C1 segment of cervical spinal cord (tissue), 14 donors: ENCODE measurements at places on chromosomes 7 and 10.
A peak's percentile ranks its signal among the peaks of the same experiment; 100 is the strongest.

DNA sequence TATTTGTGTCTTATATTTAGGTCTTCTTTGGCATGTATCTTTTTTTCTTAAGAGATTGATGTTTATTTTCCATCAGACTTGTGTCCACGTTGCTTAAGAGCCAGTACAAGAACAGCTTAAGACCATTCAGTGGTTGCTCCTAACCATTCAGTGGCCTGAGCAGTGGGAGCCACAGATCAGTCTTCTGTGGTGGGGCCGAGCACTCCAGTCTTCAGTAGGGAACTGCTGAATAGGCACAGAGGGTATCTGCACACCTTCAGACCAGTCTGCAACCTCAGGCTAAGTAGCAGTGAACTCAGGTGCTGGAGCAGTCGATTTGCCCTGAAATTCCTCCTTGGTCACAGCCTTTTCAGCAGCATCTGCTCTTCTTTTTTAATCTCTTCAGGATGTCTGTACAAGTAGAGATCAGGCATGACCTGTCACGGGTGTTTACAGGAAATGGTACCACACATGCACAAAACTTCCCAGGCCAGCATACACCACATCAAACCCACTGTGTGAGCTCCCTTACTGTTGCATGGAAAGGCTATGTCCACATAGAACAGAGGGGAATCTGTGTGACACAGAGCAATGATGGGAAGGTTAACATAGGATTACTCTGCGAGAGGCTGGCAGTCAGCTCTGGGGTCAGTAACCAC, 51.5 kb downstream of the FAM107B start:
- no peak for DNase-seq

DNA sequence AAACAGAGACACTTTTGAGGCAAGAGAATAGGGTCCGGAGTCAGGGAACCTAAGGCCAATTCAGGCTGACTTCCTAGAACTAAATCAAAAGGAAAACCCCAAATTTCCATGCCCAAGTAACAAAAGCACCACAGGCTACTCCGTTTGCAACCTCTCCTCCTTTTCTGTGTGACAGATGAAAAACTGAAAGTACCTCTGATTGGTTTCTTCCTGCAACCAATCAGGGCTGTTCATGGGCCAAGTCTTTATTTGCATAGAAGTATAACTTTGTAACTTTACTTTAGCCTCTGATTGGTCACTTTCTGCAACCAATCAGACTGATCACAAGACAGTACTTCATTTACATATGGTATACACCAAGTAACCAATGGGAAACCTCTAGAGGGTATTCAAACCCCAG, 239.9 kb upstream of the KCND2 start:
- DNase-seq: no peak

DNA sequence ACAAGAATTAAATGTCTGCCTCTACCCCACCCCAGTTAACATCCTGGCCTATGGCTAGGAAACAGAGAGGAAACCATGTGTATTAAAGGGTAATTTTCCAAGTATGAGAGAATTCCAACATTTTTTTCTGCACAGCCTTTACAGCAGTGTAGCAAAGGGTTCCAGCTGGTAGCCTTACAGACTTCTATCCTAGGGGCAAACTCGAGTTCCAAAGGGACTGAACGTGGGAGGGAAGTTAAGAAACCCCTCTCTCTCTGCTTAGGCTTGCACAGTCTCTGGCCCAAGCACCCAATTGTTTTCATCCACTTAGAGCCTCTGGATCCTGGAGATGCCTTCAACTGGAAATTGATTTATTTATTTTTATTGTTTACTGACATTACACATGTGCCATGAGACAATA, 60.3 kb downstream of the SLC16A12 start:
- no peak for DNase-seq

- DNase-seq: no peak
Measured at GRCh38 chr10:71395621-71396020, 1.1 kb upstream of the CDH23 start.

DNA sequence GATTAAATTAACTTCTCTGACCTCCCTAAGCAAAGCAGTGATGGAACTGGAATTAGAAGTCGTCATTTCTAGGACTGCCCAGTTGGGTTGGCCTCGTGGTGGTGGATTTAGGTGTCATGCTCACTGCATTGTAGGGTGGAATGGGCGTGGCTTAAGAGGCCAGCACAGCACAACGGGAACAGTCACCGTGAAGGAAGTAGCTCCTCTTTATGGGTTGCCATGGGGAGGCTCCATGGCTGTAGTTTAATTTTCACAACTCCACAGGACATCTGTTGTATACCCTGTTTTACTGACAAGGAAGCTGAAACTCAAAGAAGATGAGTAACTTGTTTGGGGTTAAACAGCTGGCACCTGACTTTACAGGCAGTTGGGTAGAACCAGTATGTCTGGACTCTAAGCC, 208.3 kb downstream of the CELF2 start:
- DNase-seq: no peak

- DNase-seq: no peak
Measured at GRCh38 chr7:139675127-139676125, 102.4 kb downstream of the HIPK2 start.

- no peak for DNase-seq
Measured at GRCh38 chr10:30111340-30112022, 52.1 kb upstream of the JCAD start.

DNA sequence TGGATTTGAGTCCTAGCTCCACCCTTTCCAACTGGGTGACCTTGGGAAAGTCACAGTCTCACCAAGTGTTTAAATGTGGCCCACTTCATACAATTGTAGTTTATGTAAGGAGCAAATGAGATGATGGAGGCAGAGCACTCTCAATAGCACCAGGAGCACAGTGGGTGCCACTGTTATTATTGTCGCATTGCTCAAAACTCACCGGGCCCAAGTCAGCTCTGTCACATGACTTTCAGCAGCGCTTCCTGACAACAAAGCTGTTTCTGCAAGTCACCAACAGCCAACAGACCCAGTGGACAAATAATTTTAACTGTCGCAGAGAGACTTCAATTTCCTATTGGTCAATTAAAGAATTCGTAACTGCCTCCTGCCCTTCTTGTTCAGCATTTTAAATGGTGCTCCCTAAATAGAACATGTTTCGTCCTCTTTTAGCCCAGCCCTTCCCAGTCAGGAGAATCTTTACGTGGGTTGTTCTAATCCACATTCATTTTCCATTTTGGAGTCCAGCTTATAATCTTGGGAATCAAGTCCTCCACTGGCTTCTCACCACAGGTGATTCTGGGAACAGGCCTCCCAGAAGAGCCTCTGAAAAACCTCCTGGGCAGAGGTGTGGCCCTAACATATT, 415.6 kb upstream of the NPVF start:
- no peak for DNase-seq

- peak; percentile 24 for DNase-seq
Measured at GRCh38 chr7:92717993-92718716, 118.2 kb downstream of the CDK6 start.

DNA sequence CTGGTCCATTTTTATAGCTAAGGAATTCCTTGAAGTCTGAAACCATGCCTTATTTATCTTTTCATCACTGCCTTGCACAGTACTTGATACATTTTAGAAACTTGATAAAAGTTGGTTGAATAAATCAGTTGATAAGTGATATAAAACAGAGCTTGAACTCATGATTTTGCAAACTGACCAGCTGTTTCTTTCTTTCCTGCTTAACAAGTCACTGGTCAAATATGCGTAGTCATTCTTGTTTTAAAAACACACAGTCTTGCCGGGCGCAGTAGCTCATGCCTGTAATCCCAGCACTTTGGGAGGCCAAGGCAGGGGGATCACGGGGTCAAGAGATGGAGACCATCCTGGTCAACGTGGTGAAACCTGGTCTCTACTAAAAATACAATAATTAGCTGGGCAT, 6.3 kb downstream of the TPST1 start:
- DNase-seq: no peak

- DNase-seq: no peak
Measured at GRCh38 chr7:2001601-2002442, 230.9 kb downstream of the MAD1L1 start.

DNA sequence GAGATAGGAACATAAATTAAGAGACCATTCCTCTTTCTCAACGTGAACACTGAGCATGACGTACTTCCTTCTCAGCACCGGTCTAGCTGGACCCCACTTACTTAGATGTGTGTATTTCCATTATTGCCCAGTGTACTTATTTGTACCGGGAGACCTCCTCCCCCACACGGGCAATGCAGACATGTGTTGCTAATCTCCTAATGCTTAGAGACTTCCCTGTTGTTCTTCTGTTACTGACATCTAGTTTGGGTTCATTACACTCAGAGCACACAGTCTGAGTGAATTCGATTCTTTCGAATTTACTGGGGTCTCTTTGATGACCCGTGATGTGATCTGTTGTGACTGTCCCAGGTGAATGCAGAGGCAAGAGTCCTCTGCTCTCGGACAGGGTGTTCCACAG, 260.0 kb downstream of the MAD1L1 start:
- DNase-seq: no peak

DNA sequence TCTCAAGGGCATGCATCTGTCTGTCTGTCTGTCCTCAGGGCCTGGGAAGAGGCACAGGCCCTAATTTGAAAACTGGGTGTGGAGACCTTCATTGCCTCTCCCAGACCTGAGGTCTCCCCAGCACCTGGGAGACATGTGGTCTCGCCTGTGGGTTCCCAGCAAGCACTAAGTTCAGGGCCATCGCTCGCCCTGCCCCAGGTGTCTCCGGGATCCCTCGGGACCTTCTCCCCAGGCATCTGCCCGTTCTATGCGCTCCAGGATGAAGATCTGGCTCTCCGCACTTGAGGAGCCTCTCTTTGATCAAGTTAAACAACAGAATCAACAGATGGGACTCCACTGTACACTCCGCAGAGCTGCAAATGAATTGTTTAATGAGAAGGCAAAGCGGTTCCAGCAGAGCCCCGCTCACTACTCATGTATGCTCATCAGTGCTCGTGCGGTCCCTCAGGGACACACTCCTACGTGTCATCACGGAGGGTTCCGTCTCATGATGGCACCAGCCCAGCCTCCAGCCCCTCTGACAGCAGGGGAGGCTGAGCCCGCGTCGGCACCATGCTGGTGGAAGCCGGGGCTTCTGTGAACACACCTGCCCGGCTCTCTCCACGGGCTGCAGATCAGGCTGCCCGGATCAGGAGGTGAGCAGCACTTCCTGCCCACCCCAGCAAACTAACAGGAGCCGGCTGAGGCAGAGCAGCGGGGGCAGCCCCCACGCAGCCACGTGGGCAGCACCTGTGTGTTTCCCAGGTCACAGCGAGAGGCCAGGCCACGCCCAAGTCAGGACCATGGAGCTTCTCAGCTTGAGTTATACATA, 132.8 kb downstream of the TCERG1L start:
- no peak for DNase-seq

DNA sequence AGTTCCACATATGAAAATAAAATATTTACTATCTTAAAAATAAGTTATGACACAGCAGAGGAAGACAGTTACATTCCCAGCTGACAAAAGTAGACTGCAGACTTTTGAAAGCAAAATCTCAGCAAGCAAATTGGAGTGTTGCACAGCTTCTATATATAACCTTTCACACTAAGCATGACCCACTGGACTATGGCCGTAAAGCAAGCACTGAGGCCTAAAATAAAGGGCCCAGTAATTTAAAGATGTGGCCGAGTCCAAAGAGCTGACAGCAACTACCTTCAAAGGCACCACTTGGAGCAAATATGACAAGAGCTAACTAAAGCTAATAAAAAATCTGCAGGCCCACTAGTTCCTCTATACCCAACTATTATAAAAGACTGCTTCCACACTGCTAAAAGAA, 6.5 kb downstream of the GDI2 start:
- no peak for DNase-seq

DNA sequence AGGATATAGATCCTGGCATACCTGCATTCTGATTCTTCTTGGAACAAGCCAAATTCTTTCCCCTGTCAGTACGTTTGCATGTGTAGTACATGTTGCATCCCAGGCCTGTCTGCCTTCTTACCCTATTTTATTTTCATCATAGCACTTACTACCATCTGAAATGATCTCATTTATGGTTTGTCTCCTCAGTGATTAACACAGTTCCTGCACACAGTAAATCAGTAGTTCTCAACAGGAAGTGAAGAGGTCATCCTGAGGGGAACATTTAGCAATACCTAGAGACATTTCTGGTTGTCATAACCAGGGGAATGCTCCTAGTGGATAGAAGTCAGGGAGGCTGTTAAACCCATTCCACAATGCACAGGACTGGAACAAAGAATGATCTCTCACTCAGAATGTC, 38.2 kb upstream of the SLC26A4 start:
- no peak for DNase-seq

DNA sequence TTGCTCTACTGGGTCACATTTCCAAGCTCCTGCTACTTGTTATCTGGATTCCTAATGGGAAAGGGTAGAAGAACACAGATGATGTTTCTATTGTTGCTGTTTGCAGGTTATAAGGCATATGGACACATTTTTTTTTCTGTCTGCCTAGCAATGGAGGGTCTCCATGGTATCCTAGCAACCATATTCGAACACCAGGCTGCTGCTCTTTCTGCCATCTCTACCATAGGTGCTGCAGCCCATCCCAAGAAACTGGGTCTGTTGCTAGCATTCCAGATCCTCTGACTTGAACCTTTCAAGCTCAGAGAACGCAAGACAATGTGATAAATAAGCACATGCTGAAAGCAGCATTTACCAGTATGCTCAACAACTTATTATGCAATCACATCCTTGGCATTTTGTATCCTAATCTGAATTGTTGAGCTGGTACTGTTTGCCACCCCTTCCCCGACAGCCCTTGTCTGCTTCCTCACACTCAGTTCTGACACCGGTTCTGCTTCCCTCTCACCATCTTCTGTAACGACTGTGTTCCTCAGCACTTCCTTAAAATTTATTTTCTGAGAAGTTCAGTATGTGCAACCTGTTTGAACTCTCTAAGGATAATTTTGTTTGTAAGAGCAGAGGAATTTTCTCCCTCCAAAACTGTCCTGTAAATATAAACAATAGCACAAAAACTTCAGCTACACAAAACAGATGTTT, 6.2 kb downstream of the PRKG1 start:
- no peak for DNase-seq

DNA sequence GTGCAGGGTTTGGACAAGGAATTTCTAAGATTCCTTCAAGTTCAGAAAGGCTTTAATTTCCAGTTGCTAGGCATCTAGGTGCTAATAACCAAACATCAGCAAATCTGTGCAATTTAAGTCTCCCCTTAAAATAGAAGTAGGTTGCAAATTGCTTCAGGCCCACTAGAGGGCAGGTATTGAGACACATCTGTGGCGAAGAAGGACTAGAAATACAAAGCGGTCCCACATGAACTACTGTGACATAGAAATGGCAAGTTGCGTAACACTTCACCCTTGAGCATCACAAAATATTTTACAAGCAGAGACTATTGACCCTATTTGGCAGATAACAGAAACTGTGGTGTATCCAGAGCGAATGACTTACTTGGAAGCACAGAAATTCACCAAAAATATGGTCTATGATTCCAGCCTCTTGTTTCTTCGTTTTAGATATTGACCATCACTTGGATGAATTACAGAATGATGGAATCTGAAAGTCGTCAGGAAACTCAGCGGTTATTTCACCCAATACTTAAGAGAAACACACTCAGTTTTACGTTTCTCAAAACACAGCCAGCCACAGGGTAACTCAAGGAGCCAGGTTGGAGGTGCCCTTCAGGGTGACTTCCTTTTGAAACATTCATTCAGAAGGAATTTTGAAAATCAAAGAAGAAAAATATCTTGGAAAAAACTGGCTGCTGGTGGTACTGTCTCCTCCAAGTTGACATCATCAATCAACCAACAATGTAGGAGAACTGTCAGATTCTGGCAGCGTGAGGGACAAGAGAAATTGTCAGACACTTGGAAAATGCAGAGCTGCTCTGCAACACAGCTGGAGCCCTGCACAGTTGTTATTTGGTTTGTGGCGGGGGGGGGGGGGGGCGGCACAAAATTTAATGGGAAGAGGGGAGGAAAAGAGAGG, 256.3 kb upstream of the MINDY3 start:
- no peak for DNase-seq
